ENCODE measurements at places on chromosomes 1 and 21. TPM values are rescaled to one million over a fixed set of nuclear protein-coding genes. Genes with fewer than 3 reads are reported as not detected.

Gene FAM110D
- polyA plus RNA-seq: 1.0 TPM

Gene ZNF648
- 0.64 TPM for polyA plus RNA-seq

Gene ZNF683
- polyA plus RNA-seq: 0.14 TPM

Gene TMEM54
- 11.8 TPM for polyA plus RNA-seq

Gene ARMH1
- 7.9 TPM for polyA plus RNA-seq

DNA sequence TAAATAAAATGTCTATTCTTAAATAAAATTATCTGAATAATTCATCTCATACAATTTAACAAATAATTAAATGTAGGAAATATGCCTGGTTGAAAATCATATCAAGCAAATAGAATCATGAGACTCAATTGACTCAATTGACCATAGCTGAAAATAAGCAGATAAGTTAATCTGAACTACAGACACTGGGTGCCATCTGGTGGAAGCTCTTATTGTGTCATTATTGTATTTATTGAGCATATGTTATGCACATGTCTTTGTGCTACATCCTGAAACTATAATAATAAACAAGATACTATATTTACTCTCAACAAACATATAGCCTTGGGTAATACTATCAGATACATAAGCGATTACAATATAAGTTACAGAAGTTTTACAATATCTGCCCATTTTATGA, 41.0 kb downstream of the BRINP3 start:
- no peak for DNase-seq
